ENCODE measurements at places on chromosomes 7 and 10.

DNA sequence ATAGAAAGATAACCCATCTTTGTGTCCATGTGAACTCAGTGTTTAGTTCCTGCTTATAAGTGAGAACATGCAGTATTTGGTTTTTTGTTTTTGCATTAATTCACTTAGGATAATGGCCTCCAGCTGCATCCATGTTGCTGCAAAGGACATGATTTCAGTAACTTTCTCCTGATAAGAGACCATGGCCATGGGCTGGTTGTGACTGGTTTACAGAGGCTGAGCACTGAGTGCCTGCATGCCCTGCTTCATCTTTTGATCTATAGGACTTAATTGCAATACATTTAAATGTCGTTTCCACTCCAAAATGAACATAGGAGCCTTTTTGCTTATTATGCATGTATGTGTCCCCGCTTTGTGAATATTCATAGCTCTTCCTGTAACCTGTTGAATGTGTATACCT, 101.3 kb upstream of the IGFBP3 start:
- no peak for DNase-seq

GRCh38 chr10:109275960-109276359, 647.4 kb downstream of the XPNPEP1 start:
- no peak for DNase-seq

GRCh38 chr7:2165610-2166594, 66.8 kb downstream of the MAD1L1 start:
- peak; percentile 89 for DNase-seq

DNA sequence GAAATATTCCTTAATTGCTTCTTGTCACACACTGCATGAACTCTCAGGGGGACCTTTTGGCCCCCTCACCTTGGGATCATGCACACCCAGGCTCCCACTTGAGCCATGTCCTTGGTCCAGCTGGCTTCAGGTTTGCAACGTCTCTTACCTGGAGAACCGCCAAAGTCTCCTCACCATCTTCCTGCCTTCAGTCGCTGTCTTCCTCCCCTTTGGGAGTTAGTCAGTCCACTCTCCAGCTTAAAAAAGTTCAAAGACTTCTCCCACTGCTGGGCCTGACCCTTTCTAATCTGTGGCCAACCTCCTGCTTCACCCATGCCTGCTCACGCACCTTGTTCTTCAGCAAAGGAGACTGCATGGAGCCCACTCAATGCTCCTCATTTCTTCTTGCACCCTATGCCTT, 82.6 kb upstream of the LRRC4 start:
- DNase-seq, result no peak

DNA sequence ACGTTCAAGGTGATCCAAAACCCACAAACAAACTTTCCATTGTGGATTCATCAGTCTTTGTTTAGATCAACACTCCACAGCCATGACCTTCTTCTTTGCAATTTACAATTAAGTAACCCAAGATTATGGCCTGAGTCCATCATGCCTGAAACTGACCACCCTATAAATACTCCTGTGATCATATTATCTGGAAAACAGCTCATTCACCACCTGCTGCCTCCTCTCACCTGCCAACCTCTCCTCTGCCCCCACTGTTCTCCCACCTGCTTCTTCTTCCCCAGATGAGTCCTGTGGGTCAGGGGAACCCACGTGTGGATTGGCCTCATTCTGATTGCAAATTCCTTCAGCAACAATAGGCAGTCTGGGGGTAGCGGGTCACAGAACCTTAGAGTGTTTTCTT, 81.4 kb downstream of the ABLIM1 start:
- DNase-seq, result no peak

DNA sequence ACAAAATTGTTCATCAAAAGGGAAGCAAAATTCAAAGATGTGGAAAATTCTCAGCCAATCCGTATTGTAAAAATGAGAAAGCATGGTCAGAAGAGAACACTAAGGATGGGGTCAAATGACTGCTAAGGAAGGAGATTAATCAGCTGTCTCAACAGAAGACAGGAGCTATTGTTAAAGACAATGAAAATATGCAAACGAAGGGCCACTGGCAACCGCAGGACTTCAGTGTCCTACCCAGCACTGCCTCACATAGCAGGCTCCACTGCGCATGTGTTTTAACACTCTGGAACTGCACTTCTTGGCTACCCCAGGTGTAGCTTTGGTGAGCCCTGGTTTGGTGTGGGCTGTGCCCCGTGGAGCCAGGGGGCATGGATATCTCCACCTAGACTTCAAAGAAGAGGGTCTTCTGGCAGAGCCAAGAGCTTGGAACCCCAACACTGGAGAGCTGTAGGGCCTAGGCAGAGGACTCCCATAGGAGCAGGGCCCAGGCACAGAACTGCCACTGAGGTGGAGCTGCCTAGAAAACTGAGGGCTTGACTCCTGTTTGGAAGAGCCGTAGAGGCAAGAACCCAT, 176.2 kb upstream of the GDF10 start:
- DNase-seq, result no peak

DNA sequence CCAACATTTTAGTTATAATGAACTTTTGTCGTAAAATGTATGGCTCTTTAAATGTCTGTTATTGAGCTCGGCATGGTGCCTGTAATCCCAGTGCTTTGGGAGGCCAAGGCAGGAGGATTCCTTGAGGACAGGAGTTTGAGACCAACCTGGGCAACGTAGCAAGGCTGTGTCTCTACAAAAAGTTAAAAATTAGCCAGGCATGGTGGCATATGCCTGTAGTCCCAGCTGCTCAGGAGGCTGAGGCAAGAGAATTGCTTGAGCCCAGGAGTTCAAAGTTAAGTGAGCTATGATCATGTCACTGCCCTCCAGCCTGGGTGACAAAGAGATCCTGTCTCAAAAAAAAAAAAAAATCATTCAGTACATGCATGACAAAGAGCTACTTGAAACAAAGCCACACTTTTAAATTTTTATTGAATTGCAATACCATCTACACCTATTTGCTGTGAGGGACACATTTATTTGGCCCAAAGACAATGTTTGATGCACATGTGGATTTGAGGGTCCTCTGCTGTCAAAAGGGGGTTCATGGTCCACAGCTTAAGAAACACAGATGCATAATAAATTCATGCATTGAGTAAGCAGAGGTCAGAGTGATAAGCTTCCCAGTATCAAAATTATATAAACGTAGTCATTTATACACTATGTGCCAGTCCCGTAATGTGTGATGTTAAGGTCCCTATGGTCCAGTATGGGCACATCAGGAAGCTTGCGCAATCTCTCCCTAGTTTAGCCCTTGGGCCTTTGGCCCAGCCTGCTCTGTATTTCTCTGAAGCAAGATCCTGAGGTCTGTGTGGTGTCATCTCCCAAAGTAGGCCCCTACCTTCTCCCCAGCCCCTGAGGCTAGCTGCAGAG, 4.4 kb upstream of the MALSU1 start:
- DNase-seq, result no peak

DNA sequence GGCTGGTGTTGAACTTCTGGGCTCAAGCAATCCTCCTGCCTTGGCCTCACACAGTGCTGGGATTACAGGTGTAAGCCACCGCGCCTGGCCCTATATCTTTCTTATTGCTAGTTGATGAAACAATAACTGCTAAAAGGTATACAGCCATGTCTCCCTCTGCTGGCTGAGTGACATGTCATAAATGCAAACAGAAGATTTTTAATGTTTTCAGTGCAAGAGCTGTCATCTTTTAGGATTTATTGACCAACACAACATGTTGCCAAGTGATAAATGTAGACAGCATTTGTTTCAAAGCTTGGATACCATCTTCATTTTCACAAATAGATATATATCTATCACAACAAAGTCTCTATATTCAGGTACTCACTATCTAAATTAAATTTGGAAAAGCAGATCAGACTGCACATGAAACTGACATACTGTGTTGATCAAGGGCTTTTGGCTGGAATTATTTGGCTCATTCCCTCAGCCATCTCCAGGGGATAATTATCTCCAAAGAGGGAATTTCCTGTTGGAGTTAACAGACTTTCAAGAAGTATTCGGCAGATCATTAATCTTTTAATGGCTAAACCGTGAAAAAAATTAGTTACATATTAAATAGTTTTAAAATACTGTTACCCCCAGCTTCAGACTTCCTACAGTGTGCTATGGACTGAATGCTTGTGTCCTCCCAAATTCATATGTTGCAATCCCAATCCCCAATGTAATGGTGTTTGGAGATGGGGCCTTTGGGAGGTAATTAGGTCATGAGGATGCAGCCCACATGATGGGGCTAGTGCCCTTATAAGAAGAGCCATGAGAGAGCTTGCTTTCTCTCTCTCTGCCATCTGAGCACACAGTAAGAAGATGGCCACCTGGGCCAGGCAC, 41.3 kb upstream of the SRPK2 start:
- DNase-seq, result peak; percentile 55

- DNase-seq, result no peak
These were observed 81.0 kb downstream of the SNX10 start for GRCh38 chr7:26372704-26373103.

- DNase-seq, result no peak
These were observed 868 bp downstream of the MYO1G start for GRCh38 chr7:44977959-44978335.

DNA sequence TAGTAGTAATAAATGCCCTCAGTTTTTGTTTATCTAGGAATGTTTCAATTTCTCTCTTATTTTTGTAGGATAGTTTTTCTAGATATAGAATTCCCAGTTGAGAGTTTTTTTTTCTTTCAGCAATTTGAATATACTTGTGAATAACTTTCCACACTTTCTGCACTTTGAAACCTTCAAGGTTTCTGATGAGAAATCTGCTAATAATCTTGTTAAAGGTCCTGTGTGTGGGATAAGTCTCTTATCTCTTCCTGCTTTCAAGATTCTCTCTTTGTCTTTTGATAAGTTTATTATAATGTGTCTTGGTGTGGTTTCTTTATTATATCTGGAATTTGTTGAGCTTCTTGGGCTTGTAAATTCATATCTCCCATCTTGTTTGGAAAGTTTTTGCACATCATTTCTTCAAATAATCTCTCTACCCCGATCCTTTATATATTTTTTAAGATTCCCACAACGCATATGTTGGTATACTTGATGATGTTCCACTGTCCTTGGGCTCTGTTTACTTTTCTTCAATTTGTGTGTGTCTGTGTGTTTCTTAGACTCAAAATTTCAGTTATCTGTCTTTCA, 103.5 kb downstream of the MKX start:
- DNase-seq, result no peak

DNA sequence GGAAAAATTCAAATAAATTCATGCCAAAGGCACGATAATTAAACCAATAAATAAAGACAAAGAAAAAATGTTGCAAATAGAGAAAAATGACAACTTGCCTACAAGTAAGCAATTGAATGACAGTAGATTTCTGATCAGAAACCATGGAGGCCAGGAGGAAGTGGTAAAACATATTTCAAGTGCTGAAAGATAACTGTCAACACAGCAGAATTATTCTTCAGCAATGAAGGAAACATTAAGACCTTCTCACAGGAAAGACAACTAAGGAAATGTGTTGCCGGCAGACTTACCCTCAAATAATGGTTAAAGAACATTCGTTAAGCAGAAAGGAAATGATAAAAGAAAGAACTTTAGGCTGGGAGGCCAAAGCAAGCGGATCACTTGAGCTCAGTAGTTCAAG, 30.4 kb downstream of the RUNDC3B start:
- DNase-seq, result no peak

- DNase-seq, result no peak
These were observed 1.1 kb downstream of the P4HA1 start for GRCh38 chr10:73095481-73096021.

GRCh38 chr10:17590969-17591645, 26.1 kb downstream of the HACD1 start:
- no peak for DNase-seq

DNA sequence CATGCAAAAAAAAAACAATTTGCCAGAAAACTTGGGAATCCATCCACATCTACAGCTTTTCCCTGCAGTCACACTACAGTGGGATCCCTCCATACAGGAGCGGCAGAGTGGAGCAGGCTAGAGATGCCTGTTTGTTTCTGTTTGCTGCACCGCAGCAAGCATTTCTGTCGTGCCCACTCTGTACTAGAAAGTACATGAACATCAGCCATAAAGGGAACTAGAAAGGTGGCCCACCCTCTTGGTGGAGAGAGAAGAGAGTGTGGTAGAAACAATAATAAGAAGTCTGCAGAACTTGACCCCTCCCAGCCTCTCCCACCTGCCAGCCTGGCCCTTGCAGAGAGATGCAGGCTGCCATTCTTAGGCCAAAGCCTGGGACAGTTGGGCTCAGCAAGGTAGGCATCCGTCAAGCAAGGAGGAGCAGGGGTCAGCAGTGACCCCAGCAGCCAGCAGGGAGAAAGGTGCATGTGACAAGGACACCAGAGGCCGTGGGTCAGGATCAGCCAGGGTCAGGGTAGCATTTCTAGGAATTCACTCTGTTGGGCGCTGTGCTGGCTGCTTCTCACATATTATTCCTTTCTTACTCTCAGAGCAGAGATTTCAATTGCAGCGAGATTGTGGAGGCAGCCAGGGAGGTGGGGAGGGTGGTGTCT, 171.8 kb downstream of the EGFR start:
- DNase-seq, result no peak

DNA sequence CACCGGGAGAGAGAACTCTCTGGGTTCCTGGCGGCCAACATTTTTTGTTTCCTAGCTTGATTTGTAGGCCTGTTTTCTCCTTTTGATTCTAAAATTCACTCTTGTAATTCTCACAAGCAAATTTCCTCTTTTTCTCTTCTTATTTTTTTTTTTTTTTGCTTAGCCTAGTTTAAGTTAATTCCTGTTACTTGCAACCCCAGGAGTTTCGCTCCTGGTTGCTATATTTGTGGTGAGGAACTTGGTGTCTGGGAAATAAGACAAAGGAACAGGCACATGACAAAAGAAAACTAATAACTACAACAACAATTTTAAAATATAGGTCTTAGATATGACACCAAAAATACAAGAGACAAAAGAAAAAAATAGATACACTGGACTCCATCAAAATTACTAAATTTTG, 6.7 kb downstream of the AOAH start:
- no peak for DNase-seq

DNA sequence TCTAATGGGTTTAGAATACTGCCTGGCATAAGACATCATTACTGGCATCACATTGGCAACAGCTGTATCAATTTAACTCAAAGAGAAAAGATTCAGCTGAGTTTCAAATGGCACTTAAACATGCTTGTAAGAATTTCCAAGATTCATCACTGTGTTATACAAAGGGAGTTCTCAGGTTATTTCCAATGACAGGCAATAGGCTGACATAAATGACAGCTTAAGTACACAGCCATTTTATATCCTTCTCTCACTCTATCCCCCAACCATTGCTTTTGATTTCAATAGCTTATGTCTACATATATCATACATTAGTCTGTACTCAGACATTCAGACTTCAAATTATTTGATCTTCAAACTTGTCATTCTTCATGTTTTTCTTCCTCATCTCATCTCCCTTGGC, 45.5 kb upstream of the CABCOCO1 start:
- no peak for DNase-seq
